ENCODE measurements at places on chromosomes 16 and 17. TPM values are rescaled to one million over a fixed set of nuclear protein-coding genes. Genes with fewer than 3 reads are reported as not detected.

DNA sequence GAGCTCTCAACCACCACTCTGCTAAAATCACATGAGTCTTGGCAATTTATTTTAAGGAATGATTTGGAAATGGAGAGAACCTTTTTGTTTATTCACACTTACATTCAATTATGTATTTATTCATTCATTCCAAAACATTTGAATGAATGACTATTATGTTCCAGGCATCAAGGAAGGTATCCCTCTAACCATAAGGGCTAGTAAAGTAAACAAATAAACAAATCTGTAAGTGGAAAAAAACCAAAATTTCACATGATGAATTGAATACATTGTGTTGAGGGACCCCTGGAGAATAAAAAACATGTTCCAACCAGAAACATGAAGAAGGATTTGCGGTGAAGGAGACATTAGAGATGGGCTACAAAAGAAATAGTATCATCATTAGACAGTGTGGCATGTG, 677.8 kb downstream of the TOX3 start:
- no peaks in the 10 kb centered on the region for H3K36me3 ChIP-seq
- no peak overlapping the region for H3K4me3 ChIP-seq
- no peak for DNase-seq
- no peaks in the 10 kb centered on the region for H3K27me3 ChIP-seq

DNA sequence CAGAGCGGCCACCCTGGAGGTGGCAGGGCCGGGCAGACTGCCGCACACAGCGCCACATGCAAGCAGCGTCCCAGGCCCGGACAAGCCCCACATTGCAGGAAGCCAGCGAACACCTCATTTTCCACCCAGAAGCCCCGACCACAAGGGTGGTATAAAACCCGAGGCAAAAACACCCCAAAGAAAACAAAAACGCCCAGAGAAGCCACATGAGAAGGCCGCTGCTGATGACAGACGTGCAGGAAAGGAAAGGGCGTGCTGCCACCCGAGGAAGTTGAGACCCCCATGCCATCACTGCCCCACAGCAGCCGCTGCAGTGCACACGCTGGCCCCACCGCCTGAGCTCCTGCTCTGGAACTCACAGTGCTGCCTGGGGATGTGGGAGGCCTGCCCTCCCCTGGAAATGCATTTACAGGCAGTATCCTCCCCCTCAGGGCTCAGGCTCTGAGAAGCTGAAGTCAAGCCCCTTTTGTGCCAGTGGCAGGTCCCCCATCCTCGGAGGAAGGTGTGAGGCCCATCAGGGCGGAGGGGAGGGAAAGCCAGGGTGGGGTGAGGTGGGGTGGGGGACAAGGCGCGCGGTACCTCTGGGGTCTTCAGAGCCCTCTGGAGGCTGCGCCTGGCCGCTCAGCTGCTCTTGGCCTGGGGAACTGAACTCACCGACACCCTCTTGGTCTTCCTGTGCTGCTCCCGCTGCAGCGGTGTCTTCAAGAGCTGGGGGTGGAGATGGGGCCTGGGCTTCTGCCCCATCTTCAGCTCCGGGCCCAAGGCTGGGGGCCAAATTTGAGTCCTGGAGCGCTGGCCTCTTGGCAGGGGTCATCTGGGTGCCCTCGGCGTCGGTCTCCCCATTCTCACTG, 62.0 kb downstream of the IL21R start:
- peak; percentile 64 for DNase-seq
- H3K4me1 ChIP-seq = peaks cover 29% of the 10 kb centered on the region
- H3K27me3 ChIP-seq = no peaks in the 10 kb centered on the region
- H3K4me3 ChIP-seq = peak overlapping the region; percentile 30
- H3K27ac ChIP-seq = peak overlapping the region; percentile 82
- peaks cover 49% of the 10 kb centered on the region for H3K36me3 ChIP-seq

The RND2 gene
- not detected for total RNA-seq

The ADAM11 gene
- 0.28 TPM for total RNA-seq

The CAPNS2 gene
- not detected for total RNA-seq

The POLDIP2 gene
- total RNA-seq = 54.3 TPM

The HOXB5 gene
- total RNA-seq = 0.20 TPM

The RNF157 gene
- 83.9 TPM for total RNA-seq

The CDRT15L2 gene
- total RNA-seq = not detected

GRCh38 chr16:88815901-88816589, 4.3 kb upstream of the APRT start:
- H3K4me3 ChIP-seq = no peak overlapping the region
- H3K4me1 ChIP-seq = peaks cover 9% of the 10 kb centered on the region
- H3K27ac ChIP-seq = peak overlapping the region; percentile 21

DNA sequence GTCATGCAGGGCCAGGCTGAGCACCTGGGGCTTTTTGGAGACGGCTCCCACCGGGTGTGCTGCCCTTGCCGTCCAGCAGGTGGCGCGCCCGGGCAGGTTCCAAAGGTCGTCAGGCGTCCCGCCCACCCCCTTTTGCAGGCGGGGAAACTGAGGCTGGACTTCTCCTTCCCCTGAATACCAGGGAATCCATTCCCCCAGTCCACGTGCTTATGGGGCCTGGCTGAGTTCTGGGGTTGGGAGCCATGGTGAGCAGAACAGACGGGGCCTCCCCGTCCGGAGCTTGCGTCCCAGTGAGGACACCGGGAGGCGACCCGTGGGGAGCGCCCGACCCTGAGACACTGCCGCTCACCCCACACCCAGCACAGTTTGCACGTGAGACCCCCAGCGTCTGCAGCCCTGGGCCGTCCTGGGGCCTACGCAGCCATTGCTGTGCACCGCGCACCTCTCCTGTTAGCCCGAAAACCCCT, 51.8 kb upstream of the JPH3 start:
- peaks cover 12% of the 10 kb centered on the region for H3K27me3 ChIP-seq
- no peak overlapping the region for H3K27ac ChIP-seq
- no peak overlapping the region for H3K4me3 ChIP-seq
- peak; percentile 62 for DNase-seq

The IGF2BP1 gene
- total RNA-seq = not detected

The SCGB1C2 gene
- total RNA-seq = not detected

The XAF1 gene
- total RNA-seq = 408 TPM

The CD300A gene
- 69.5 TPM for total RNA-seq

DNA sequence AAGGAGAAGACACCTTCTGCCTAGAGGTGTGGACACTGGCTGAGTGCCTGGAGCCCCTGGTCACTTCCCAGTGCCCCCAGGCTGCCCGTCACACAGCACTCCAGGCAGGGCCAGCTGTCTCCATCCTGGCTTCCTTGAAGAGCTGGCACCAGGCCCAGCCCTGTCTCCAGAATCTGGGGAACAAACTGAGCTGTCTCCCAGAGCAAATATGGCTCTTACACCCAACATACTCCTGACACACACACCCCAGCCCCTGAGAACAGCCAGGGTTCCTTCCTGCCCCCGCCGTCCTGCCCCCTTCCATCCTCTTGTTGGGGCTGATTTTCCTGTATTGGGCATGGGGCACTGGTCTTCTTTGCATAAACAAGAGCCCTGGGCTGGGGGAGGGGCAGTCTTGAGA, 9.1 kb downstream of the NHERF1 start:
- peaks cover 50% of the 10 kb centered on the region for H3K36me3 ChIP-seq
- H3K4me1 ChIP-seq = peaks cover 86% of the 10 kb centered on the region
- H3K27me3 ChIP-seq = no peaks in the 10 kb centered on the region
- no peak for DNase-seq
- no peak overlapping the region for H3K4me3 ChIP-seq

DNA sequence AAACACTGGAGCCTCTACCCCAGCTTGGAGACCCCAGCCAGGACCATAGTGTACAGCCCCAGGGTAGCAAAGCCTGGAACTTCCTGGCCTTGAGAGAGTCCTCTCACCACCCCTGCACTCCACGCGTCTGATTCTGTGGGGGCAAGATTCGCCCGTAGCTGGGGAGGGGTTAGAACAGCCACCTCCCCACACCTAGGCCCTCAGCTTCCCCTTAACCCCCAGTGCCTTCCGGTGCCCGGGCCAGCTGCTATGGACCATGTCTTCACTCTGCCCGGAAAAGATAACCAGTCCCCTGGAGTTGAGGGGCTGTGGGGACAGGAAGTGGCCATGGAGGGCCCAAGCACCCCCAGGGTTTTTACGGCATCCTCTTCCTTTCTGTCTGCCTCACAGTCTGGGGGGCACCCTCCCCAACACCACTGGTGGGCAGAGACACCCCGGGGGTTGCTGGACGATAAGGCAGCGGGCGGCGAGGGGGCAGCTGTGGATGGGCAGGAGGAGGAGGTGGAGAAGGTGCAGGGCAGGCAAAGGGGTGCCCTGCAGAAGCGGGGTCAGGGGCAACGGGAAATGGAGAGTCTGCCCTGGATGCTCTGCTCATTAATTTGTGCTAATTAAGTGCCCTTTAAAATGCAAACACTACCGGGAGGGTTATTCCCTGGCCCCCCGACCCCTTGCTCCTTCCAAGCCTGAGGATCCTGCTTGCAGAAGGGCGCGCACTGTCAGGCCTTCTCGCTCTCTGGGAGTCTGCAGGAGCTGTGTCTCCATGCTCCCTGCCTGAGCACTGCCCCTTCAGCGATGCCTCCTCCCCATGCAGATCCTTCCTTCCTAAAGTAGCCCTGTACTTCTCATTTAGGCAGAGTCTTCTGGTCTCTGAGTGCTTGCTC, 2.4 kb downstream of the PRSS27 start:
- H3K4me1 ChIP-seq = peaks cover 11% of the 10 kb centered on the region
- peak overlapping the region; percentile 17 for H3K4me3 ChIP-seq
- peaks cover 5% of the 10 kb centered on the region for H3K27me3 ChIP-seq
- no peak overlapping the region for H3K27ac ChIP-seq

DNA sequence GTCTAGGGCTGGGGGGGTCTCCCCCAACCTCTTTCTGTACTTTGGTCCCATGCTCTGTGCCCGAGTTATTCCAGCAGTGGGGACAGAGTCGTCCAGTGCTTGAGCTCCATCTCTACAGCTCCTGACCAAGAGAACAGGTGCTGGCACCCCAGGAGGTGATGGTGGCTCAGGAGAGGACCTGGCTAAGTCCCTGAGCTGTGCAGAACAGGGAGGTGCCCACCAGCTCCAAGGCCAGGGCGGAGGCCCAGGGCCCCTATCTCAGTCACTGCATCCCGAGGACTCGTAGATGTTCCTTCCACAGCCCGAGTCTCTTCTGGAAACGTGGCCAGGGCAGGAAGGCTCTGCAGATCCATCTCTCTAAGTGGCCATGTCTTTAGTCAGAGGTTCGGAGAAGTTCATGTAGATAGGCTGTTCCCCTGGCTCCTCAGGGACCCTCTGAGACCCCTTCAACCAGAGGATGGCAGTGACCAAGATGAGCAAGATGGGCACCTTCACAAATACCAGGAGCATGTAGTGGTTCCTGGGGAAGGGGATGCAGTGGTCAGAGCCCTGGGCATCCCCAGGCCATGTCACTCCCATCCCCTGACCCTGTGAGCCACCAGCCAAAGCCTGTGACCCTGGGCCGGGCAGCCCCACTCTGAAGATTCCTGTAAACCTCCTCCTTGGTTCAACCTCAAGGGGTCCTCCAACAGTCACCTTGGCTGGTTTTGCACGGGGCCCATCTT, 8.7 kb downstream of the CD300LB start:
- peaks cover 27% of the 10 kb centered on the region for H3K27me3 ChIP-seq
- peaks cover 12% of the 10 kb centered on the region for H3K4me1 ChIP-seq
- DNase-seq = no peak
- H3K4me3 ChIP-seq = no peak overlapping the region

- H3K27me3 ChIP-seq = no peaks in the 10 kb centered on the region
- H3K36me3 ChIP-seq = no peaks in the 10 kb centered on the region
- H3K4me3 ChIP-seq = no peak overlapping the region
Measured at GRCh38 chr17:71330099-71330375, 790.8 kb upstream of the SOX9 start.

The SUZ12 gene
- total RNA-seq = 60.1 TPM

DNA sequence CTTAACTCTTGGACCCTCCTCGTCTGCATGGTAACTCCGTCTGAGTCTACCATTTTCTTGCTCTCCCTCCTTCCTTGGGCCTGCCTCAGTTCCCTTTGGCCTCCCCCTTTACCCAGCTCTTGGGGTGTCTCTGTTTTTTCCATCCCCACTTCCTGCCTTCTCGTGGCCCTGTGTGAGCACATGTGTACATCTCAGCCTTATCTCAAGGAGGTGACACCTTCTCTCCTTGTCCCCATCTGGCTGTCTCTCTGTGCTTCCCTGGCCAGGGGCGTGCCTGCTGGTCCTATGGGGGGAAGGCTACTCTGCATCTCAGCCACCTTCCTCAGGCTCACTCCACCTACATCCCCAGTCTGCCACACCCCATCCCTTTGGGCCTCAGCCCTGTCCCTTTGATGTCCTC, 6.6 kb downstream of the CTF1 start:
- H3K27me3 ChIP-seq = no peaks in the 10 kb centered on the region
- no peak for DNase-seq
- peaks cover 49% of the 10 kb centered on the region for H3K4me1 ChIP-seq
- H3K4me3 ChIP-seq = peak overlapping the region; percentile 91

GRCh38 chr17:21482189-21482865, 106.2 kb downstream of the KCNJ12 start:
- H3K4me3 ChIP-seq = no peak overlapping the region
- DNase-seq = no peak
- H3K27ac ChIP-seq = no peak overlapping the region
- no peaks in the 10 kb centered on the region for H3K36me3 ChIP-seq

GRCh38 chr16:28823291-28823872, 583 bp downstream of the ATXN2L start:
- H3K4me1 ChIP-seq = peaks cover 55% of the 10 kb centered on the region
- H3K27ac ChIP-seq = peak overlapping the region; percentile 99
- no peaks in the 10 kb centered on the region for H3K27me3 ChIP-seq
- peaks cover 54% of the 10 kb centered on the region for H3K36me3 ChIP-seq
- peak overlapping the region; percentile 99 for H3K4me3 ChIP-seq

DNA sequence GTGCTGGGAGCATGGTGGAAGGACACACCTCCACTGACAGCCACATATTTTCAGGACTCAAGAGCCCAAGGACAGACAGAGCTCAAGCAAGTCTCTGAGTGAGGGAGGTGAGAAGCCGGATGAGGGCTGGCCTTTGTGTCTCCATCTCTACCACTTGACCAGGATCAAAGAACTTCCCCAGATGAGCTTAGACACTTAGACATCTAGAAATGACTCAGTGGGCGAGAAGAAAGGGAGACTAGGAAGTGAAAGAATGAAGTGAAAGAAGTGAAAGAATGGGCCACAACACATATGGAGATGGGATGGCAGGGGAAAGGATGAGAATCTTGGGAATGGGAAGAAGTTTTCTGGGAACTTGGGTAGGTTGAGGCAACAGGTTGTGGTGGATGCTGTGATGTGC, 274.9 kb upstream of the CCL2 start:
- no peak overlapping the region for H3K4me3 ChIP-seq
- H3K27ac ChIP-seq = no peak overlapping the region
- H3K4me1 ChIP-seq = no peaks in the 10 kb centered on the region
- H3K27me3 ChIP-seq = peaks cover 11% of the 10 kb centered on the region

The KRT33B gene
- total RNA-seq = not detected

DNA sequence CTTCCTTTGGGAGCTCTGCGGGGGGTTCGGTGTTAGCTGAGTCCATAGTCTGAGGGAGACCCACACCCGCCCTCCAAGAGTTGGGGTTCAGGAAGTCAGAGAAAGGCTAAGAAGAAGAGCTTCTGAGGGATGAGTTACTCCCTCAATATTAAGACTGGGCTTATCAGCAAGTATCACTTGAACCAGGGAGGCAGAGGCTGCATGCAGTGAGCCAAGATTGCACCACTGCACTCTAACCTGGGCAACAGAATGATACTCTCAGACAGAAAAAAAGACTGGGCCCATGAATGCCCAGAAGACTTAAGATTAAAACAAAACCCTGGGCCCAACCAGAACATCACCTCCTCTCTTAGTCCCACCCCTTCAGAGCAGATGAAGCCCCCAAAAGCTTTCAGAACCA, 6.0 kb downstream of the NKIRAS2 start:
- peaks cover 18% of the 10 kb centered on the region for H3K36me3 ChIP-seq
- no peak overlapping the region for H3K4me3 ChIP-seq
- DNase-seq = no peak
- H3K27ac ChIP-seq = no peak overlapping the region

All from activated CD4-positive, alpha-beta memory T cell treated with anti-CD3 and anti-CD28 coated beads, Interleukin-2, amount 10 ng/mL, durations not matched to agents 7 days and 5 days (primary cell).